ENCODE measurements at places on chromosomes 3 and 15.

DNA sequence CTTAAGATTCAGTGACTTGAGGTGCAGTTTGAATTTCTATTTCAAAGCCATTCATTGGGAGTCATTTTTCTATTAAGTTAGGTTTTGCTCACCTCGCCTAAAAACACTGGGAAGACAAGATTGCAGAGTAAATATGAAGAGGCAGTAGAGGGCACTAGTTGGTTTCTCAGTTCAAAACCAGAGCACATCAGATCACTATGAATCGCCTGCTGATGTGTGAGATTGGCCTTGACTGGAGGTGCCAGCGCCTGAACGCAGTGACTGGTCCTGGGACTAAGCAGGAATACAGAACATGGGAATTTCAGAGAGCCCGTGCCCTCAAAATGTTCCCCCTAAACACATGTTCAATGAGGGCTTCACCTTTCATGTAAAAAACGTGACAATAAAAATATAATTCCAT is 229.0 kb downstream of the ITPR1 start:
- no peak for DNase-seq

- DNase-seq = no peak
Observed at GRCh38 chr15:62920682-62921502, 121.7 kb upstream of the TPM1 start.

DNA sequence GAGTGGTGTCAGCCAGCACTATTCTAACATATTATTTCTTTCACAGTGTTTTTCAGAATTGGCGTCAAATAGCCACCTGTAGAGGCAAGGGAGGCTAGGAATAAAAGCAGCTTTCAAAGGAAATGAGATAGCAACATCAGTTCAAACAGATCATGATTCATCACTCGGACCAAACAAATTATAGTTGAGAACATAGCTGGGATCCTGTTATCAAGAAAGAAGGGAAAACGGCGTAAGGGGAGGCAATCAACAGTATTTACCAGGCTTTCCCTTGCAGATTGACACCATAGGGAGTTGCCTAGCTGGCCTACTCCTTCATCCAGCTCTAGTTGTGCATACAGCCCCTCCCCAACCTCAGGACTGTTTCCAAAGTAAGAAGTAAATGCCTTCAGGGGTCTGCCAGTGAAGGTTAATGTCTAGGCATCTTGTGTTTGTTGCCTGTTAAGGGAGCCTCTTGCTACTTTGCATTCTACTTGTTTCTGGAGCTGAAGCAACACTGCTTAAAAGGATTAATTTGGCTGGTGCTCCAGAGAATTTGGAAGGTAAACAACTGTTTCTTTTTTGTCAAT is 286.5 kb downstream of the NSUN3 start:
- no peak for DNase-seq

GRCh38 chr3:10140996-10141546 is 507 bp upstream of the VHL start:
- no peak for DNase-seq

DNA sequence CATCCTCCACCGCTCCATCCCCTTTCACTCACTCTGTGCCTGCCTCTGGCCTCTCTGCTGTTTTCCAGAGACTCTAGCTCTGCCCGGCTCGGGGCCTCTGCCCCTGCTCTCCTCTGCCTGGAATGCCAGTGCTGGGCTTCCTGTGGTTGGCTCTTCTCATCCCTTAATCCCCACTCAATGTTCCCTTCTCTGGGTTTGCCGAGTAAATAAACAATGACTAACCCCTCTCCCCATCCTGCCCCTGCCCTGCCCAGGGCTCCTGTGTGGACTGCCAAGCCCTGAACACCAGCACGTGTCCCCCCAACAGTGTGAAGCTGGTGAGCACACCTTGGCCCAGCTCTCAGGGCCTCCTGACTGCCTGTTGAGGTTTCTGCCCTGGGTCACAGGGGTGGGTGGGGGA is 12.2 kb downstream of the STAB1 start:
- DNase-seq = no peak
